ENCODE measurements at places on chromosomes 11 and 22.

- DNase-seq: no peak
Measured at GRCh38 chr11:44600839-44601383, 35.4 kb downstream of the CD82 start.

DNA sequence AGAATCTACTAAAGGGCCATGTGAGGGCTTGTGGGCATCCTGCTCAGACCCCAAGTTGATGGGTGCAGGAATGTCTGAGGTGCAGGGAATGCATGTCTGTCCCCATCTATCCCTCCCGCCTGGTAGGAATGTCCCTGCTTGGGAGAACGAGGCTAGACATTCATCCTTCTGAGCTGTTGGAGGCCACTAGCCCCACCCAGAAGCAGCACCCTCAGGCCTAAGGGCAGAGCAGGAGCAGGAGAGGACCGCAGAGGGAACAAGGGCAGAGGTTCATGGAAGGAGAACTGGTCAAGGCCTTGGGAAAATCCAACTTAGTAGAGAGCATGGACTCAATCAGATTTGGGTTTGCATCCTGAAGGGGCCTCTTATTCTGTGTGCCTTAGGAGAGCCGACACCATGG is 22.1 kb upstream of the LMO1 start:
- no peak for DNase-seq

DNA sequence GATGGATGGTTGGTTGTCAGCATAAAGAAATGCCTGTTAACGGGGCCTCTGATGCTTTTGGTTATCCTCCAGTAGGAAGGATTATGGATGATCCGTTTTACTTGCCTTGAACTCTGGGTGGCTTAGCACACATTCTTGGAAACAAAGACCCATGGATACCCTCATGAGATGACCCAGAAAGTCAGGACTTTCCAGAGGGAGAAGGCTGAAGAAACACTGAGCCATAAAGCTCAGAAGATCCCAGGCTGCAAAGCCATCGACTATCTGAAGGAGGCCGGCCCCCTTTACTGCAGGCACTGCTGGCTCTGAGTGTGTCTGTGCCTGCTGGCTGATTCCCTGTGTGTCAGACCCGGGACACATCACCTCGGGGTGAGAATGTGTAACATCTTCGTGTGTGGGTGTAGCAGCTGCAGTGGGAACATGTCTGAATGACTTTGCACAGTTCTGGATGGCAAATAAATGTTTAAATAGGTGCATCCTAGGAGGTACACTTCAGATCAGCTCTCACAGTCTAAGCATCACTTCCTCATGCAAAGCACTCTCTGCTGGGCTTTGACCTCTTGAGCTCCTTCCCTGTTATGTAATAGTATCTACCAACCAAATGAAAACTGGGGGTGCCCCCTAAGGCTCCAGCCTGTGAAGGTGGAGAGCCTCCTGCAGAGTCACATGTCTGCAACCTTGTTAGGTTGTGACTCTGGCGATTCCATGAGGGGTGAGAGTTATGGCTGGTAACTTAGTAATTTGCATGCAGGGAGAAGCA is 1084.9 kb downstream of the TBC1D22A start:
- no peak for DNase-seq

GRCh38 chr11:90434858-90435257 is 212.0 kb upstream of the CHORDC1 start:
- DNase-seq: no peak

DNA sequence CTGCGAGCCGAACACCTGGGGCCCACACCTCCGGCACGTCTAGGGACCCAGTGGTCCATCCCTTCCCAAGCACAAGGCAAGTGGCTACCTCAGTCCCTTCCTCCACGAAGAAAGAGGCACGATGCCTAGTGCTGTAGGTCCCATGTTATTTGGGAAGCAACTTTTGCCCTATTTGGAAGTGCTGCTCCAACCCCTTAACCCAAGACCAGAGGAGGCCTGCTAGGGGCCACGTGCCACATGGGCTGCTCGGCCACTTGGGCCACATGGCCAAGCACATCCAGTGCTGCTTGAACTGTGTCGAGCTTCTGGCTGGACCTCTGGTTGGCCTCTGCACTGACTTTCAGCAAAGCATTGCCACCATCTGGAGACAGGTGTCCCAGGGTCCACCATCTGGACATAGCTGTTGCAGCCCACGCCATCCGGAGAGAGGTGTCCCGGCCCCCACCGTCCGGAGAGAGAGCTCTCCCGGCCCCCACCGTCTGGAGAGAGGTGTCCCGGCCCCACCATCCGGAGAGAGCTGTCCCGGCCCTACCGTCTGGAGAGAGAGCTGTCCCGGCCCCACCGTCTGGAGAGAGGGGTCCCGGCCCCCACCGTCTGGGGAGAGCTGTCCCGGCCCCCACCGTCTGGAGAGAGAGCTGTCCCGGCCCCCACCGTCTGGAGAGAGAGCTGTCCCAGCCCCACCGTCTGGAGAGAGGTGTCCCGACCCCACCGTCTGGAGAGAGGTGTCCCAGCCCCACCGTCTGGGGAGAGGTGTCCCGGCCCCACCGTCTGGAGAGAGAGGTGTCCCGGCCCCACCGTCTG is 6.5 kb upstream of the B4GALNT4 start:
- DNase-seq: no peak

DNA sequence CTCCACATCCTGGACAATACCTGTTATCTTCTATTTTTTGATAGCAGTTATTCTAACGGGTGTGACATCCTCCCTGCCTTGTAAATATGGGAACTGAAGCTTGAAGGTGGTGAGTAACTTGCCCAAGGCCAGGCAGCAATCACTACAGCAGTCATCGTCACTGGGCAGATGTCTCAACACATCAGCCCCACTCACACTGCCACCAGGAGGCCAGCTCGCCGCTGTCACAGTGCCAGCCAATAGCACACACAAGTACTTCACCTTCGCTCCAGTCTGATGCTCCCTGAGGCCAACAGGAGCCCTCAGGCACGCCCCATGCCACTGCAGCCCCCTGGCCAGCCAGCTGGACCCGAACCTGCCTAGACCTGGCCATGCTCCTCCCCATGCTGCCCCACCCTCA is 4.9 kb upstream of the TTLL1 start:
- DNase-seq: no peak

GRCh38 chr11:124339396-124340141 is 19.6 kb upstream of the OR8D2 start:
- no peak for DNase-seq

- no peak for DNase-seq
Measured at GRCh38 chr11:75241906-75242644, 1.5 kb downstream of the TPBGL start.

- no peak for DNase-seq
Measured at GRCh38 chr11:46338636-46338987, 8.7 kb upstream of the DGKZ start.

DNA sequence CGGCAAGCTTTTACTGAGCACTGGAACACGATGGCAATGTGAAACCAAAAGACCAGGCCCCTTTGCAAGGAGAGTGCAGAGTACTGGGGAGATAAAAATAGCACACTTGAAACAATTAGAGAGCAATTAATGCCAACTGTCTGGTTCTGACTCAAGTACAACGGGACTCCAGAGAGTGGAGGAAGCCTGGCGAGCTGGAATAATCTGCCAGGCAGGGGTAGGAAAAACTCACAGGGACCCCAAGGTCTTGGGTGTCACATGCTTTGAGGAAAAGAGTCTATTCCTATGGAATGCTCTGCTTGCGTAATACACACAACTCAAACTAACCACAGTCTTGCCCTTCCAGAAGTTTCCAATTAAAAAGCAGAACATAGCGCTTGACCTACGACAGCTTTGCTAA is 113.0 kb upstream of the CLMP start:
- DNase-seq: no peak
